ENCODE measurements at places on chromosomes 12 and 14.

DNA sequence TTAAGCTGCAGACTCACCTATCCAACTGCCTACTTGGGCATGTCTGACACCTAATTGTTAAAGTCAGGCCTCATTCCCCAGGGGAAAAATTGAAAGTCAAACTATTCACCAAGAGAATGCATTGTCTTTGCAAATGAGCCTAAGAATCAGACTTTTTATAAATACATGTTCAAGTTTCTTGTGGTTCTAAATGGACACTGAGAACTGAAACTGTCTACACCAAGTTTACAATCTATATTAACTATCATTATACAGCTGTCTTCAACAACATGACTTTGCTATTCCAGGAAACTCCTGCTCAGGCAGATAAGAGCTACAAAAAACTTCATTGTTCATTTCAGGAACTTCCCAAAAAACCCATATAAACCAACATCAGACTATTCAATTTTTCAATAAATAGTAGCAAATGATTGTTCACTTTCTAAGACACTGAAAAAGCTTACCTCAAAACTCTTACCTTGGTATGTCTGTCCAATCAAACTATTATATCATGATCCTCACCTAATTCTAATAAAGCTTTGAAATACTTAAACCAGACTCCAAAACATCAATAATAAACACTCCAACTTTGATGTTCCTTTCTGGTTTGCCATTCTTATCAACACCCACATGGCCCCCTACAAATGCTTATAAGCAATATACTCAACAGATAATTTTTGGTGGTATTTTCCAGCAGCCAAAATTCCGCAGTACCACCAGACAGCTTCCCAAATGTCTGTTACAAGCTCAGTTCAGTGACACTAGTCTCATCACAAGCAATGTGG is 24.2 kb downstream of the CDK17 start:
- no peak for DNase-seq

- no peak for DNase-seq
Observed at GRCh38 chr12:64706306-64706705, 52.9 kb downstream of the GNS start.

GRCh38 chr12:45231515-45232145 is 15.7 kb downstream of the ANO6 start:
- no peak for DNase-seq

- no peak for DNase-seq
Observed at GRCh38 chr12:52349196-52349595, 18.1 kb downstream of the KRT85 start.

DNA sequence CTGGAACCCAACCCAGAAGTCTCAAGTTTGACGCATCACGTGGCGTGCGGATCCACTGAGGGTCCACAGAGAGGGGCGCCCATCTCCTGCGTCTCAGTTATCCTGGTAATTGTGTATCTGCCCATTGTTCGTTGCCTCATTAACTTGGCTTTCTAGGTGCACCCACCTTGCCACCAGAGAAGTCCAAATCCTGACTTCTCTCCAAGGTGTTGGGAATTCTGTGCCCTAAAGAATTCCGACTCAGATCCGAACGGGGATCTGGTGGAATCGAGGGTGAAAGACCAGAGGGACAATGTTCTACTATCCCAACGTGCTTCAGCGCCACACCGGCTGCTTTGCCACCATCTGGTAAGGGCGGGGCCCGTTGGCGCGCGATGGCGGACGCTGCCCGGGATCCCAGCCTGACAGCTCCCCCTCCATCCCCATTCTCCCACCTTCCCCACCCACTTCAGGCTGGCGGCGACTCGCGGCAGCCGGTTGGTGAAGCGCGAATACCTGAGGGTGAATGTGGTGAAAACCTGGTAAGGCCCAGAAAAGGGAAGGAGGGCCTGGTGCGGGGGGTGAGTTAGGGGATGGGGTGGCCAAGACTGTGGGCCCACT is 481 bp downstream of the REC8 start:
- DNase-seq, result no peak

GRCh38 chr14:90924621-90925340 is 108.6 kb upstream of the TTC7B start:
- no peak for DNase-seq

All from NCI-H187 treated with DMSO at 0.1 percent for 48 hours (cell line).